ENCODE measurements at places on chromosomes 3 and 15.

DNA sequence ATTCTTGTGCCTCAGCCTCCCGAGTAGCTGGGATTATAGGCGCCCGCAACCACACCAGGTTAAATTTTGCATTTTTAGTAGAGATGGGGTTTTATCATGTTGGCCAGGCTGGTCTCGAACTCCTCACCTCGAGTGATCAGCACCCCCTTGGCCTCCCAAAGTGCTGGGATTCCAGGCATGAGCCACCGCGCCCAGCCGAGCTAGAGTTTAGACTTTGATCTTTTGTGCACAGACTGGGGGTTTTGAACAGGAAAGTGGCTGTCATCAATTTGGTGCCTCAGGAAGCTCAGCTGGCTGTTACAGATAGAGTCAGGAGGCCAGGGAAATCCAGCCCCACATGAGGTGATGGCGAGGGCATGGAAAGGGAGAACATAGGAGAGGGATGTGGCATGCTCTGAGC is 19.3 kb upstream of the IREB2 start:
- no peak for DNase-seq

DNA sequence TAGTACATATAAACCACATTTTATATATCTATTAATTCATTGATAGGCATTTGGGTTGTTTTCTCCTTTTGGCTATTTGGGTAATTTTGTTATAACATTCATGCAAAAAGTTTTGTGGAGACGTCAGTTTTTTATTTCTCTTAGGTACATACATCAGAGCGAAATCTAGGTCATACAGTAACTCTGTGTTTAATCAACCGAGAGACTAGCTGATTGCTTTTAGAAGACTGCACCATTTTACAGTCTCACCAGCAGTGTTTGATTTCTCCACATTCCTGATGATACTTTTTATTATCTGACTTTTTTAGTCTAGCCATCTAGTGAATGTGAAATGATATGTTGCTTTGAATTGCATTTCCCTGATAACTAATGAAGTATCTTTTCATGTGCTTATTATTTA is 1019.3 kb downstream of the NSUN3 start:
- DNase-seq, result no peak

- no peak for DNase-seq
Measured at GRCh38 chr3:126355251-126355650, 2.0 kb downstream of the KLF15 start.

DNA sequence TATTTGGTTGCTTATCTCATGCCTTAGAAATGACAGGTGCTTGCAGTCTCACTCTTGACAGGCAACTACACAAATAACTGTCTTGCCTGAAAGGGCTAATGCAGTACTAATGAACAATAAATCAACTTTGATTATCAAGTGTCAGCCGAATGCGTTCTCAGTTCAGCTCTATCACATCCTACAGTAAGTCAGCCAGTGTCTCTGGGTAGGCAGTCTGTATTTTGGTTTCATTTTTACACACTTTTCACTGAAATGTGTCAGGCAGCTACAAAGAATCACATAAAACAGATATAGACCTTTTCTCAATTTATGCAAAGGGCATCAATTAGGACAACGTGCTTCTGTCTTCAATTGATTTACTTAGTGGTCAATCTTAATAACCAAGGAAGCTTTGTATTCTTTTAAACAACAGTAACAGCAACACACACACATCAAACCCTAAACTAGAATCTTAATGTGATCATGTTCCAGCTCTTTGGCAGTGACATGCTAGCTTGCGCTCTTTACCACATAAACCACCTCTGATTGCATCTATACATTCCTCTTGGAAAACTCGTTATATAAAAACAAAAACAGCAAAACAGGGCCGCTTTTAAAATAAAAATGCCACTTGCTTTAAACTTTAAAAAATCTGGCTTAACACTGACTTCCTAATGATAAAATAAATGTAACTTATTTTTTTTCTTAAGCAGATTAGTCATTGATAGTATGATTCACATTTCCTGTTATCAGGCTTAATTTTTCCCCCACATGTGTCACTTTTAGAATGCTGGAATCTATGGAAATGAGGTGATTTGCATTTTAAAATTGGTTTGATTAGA is 520.4 kb downstream of the FOXP1 start:
- no peak for DNase-seq

DNA sequence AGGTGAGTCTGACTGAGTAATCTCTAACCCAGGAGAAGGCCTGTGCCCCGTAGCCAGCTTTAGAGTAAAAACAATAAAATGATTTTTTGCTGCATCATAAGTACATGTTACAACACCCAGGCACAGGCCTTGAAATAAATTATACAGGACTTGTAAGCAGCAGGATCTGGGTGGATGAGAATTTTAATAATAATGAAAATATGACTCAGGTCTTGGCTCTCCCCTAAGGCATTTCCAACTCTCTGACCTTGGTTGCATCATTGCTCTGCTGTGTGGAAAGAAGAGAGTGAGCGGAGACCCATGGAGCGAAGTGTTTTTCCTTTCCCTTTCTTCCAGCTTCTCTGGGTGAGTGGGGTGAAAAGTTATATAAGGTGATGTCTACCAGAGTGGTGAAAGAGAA is 44.6 kb downstream of the EOMES start:
- no peak for DNase-seq

DNA sequence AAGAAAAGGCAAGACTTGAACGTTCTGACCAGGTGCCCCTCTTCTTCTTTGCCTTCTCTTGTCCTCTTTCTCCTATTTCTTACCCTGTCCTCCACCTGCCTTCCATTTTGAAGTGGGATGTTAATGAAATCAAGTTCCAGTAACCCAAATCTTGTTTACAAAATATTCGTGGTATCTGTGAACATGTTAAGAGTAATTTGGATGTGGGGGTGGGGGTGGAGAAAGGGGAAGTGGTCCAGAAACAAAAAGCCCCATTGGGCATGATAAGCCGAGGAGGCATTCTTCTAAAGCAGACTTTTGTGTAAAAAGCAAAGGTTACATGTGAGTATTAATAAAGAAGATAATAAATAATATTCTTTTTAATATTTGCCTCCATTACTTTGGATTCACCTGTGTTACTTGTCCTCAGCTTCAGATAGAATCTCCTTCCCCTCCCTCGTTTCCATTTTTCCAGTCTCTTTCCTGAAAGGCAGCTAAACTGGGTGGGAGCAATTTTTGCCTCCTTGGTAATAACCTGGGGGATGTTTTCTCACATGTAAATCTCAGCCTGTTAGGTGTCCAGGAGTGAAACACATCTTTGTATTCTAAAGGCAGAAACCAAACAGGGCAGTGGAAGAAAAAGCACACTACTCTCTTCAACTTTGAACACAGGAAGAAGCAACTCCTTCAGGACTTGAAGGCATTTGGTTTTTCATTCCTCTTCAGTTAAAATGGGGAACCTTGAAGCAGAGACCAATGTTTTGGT is 3.2 kb downstream of the CHST2 start:
- no peak for DNase-seq

GRCh38 chr3:27596334-27596841 is 112.2 kb upstream of the SLC4A7 start:
- no peak for DNase-seq

- no peak for DNase-seq
Measured at GRCh38 chr3:72606005-72606800, 242.0 kb downstream of the SHQ1 start.

GRCh38 chr3:192980632-192981031 is 63.0 kb upstream of the MB21D2 start:
- no peak for DNase-seq

DNA sequence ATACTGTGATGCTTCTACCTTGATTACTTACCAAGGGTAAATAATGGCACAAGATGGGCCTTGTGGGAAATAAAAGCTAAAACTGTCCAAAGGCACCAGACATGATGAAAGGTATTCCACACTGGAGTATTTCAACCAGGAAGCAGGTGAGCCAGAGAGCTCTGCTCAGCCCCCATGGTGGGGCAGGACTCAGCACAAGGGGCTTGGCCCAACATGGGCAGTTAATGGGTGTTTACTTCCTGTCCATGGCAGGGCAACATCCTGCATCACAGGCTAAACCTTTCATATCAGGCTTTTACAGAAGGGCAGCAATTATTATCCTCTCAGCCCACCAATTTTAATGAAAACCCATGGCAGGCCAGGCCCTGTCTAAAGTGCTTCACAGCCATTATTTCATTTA is 38.2 kb downstream of the MAGI1 start:
- DNase-seq, result no peak

DNA sequence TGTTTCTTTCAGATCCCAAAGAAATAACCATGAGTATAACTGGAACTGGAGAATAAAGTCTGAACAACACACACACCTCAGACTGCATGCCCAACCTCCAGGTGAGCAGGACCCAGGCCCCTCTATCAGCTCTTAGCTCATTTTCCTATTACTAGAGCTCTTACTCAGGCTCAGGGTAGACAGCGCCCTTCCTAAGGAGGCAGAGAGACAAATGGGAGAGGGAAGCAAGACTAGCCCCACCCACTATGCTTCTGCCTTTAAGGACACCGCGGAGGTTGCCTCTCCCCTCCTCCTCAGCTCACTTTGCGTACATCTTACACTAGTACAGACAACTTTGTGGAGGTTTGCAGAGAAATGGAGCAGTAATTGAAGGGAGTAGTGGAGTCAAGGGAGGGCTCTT is 44.0 kb upstream of the GLCE start:
- no peak for DNase-seq

- DNase-seq, result no peak
Measured at GRCh38 chr3:50605901-50606326, 5.7 kb downstream of the CISH start.

DNA sequence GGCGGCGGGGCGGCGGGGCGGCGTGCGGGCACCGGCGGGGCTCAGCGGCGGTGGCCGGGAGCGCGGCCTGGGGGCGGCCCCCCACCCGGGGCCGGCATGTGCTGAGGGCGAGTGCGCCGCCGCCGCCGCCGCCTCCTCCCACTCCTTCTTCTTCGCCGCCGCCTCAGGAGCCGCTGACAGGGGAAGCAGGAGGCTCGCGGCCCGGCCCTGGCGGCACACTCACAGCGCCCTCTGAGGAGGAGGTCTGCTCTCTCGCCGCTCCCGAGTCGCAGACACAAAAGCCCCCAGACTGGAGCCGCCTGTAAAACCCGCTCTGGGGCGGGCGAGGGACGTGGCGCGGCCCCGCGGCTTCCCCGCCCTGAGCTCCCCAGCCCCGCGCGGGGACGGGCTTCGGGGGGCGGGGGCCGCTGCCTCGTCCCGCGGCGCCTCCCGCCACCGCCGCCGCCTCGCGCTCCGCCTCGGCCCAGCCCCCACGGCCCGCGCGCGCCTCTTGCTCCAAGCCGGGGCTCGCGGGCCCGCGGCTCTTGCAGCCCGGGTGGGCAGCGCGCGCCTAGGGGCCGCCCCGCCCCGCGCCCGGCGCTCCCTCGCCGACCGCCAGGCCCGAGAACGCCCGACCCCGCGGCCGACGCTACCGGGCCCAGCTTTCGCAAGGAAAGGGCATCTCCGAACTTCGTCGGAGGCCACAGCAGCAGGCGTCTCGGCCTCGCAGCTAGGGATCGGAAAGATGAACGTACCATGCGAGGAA is at the start of gene PYGO1:
Gene PYGO1 (minus strand): TSS at position 276 of the 745 bp plus-strand sequence. CDS start 462 bp downstream, outside the sequence.
- peak; percentile 23 for DNase-seq

- no peak for DNase-seq
Measured at GRCh38 chr3:149055575-149055974, 30.8 kb downstream of the HLTF start.

DNA sequence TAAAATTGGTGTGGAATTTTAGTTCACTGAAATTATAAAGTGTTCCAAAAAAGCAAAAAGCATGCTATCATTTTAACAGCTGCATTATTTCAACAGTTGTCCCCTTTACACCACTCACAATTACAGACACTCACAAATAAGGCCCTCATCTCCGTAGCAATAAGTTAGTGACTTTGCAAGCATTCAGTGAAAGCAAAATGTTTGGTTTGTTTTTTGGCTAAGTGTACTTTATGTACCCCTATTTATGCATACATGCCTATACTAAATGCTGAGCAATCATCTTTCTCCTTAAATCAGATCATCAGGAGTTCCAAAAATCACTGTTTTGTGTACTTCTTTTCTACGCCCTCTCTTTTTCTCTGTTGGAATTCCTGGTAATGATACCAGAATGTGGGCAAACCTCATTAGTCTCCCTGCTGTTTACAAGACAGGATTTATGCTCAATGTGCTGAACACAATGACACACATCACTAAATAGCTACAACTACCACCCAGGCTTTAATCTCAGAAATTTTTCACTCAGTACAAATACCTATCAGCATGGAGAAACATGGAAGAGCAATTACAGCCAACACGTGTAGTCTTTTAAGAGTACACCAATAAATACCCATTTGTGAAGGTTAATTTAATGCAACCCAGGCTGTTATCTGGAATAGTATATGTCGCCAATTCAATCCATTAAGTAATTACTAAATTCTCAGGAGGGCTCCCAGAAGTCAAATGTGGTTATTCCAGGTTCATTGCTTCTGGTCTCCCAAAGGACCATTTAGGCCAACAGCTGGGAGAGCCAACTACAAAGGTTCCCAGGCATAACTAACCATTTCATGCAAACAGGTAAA is 12.0 kb downstream of the ALDH1A2 start:
- DNase-seq, result peak; percentile 27

- no peak for DNase-seq
Measured at GRCh38 chr3:69065318-69065964, 13.3 kb upstream of the TMF1 start.

GRCh38 chr15:42491539-42492225 is 741 bp upstream of the ZNF106 start:
- DNase-seq, result no peak

DNA sequence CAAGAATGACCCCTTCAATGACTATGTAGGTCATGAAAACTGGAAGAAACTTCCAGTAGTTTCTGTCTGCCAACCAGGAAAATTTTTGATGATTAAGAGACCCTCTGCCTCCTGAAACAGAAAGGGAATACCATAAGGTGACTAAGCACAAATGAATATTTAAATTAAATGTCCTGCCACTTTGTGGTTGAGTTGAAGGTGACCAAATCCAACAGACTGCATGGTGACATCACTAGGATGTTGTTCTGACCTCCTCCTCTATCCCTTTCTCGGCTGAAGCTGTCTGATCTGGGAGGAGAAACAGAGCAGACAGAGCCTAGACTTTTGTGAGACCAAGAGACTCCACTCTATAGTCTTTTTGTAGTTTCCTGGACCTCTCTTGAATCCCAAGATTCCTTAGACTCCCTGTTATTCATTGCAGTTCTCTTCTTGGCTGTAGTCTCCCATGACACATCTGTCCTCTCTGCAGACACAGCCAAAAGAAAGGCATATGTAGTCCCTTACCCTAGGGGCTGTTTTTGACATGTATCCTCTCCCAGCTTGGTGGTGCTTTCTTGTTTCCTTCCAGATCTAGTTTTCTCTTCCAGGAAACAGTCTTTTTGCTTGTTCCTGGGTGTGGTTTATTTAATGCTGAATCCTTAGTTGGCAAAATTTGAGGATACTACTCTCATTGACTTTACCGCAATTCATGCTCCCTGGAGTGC is 55.2 kb upstream of the UBE3A start:
- no peak for DNase-seq

GRCh38 chr3:81095956-81096355 is 665.5 kb downstream of the GBE1 start:
- DNase-seq, result no peak

Measured in NCI-H1105 (cell line).